ENCODE measurements at places on chromosomes 1 and 21. TPM values are rescaled to one million over a fixed set of nuclear protein-coding genes. Genes with fewer than 3 reads are reported as not detected.

Gene CDA
- 1.0 TPM for total RNA-seq

Gene NBPF4
- not detected for total RNA-seq

Gene EXO1
- not detected for total RNA-seq

Gene SPAG17
- total RNA-seq: 5.9 TPM

Gene FAM72A
- total RNA-seq: 1.8 TPM

Gene OR2T11
- total RNA-seq: not detected

Gene RAB3B
- not detected for total RNA-seq

Gene TINAGL1
- 144 TPM for total RNA-seq

Gene KCNA3
- 2.2 TPM for total RNA-seq

- DNase-seq: no peak
Observed at GRCh38 chr1:185094761-185095160, 49.4 kb downstream of the RNF2 start.

GRCh38 chr1:110390692-110391245 lies at the start of gene SLC16A4:
SLC16A4 (minus strand) TSS chr1:110391026; CDS start chr1:110389323, 1,703 bp downstream.
- DNase-seq: peak; percentile 56

DNA sequence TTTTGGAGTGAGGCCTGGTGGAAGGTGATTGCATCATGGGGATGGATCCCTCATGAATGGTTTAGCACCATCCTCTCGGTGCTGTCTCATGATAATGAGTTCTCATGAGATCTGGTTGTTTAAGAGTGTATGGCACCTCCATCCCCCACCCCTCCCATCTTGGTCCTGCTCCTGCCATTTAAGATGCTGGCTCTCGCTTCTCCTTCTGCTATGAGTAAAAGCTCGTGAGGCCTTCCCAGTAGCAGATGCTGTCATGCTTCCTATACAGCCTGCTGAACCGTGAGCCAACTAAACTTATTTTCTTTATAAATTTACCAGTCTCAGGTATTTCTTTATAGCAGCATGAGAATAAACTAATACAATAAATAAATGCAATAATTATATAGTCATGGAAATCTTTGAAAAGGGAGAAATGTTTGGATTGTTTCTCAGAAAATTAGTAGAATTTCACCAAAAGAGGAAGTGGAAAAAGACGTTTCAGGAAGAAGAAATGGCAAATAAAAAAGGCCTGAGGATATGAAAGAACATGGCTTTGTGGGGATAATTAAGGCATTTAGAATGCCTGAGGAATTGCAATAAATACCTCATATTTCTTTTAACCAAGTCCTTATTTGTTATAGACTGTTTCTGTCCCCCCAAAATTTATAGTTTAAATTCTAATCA lies 451.2 kb upstream of the ADGRL4 start:
- DNase-seq: no peak

GRCh38 chr1:1788136-1788535 lies 9.9 kb upstream of the NADK start:
- DNase-seq: no peak

GRCh38 chr1:167225920-167226319 lies 5.2 kb downstream of the POU2F1 start:
- DNase-seq: no peak

- DNase-seq: no peak
Observed at GRCh38 chr1:58813801-58814200, 30.0 kb upstream of the JUN start.

DNA sequence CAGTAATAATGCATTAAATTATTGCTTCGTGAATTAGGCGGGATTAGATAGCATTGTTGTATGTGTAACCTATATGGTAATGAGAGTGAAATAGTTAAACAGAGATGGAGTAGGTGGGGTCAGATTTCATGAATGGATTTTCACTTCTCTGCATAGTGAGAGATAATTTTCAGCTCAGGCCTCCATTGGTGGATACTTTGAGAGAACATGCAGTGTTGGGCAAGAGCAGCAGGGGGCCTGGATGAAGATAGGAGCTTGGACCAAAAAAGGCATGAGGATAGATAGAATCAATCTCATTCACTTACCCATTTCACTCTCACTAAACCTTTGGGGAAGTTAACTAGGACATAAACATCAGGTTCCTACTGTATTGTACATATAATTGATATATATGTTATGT lies 39.5 kb upstream of the C1orf87 start:
- DNase-seq: no peak

DNA sequence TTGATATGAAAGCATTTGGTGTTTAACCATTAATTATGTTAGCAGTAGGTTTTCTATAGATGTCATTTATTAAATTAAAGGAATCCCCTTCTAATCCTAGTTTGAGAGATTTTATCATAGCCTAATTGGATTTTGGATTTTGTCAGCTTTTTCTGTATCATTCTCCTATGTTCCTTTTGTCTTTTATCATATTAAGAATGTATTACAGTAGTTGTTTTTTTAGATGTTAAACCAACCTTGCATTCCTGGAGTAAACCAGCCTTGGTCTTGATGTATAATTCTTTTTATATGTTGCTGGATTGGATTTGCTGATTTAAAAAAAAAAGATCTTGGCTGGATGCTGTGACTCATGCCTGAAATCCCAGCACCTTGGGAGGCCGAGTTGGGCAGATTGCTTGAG lies 5.6 kb downstream of the SETDB1 start:
- no peak for DNase-seq

DNA sequence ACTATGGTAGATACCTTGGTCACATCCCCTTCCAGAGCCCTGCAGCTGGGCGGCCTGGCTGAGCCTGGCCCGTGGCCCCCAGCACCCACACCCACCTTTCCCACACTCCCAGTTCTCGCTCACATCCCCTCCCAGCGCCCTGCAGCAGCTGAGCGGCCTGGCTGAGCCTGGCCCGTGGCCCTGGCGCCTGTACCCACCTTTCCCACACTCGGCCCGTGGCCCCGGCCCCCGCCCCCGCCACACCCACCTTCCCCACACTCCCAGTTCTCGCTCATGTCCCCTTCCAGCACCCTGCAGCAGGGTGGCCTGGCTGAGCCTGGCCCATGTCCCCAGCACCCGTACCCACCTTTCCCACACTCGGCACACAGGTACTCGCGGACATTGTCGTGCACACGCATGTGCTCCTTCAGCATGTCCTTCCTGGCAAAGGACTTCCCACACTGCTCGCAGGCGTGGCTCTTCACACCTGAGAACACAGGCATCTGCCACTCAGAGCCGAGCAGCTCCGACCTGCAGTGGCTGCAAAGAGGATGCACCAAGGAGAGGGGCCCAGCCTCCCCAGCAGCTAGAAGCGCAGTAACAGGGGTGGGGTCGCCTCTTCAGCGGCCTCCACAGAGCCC lies 52.5 kb upstream of the RIPK4 start:
- no peak for DNase-seq

- DNase-seq: peak; percentile 38
Observed at GRCh38 chr1:177181631-177182291, 11.0 kb downstream of the BRINP2 start.

DNA sequence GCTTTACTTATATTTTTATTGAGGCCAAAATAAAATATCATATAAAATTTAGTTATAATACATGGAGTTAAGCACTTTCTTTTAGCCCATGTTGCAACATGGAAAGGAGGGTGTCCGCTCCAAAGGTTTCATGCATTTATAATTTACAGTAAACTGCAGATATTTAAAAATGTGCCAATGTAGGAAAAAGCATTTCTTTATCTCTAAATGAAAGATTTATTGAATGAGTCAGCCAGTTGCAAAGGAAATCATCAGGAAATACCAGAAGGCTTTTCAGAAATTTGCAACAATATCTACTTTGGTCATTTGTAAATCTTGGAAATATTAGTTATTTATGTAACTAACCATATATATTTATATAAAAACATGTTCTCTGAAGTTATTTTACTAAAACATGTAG lies 12.1 kb downstream of the ATP6V1G3 start:
- DNase-seq: no peak

DNA sequence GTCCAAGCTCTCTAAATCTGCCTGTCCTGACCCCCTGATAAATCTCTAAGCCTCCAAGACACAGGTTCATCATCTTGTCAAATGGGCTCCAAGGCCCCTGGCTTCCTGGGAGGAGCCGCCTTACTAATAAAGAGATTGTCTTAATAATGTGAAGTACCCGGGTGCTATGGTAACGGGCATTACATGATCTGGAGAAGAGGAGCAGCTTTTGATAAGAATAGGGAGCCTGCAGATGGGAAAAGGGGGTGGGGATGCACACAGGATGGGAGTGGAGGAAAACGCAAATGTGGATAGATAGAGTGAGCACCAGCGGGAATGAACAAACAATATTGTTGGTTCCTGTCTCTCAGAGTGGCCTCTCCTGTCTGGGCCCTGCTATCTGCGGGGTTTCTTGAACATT lies 11.9 kb upstream of the RXRG start:
- no peak for DNase-seq

DNA sequence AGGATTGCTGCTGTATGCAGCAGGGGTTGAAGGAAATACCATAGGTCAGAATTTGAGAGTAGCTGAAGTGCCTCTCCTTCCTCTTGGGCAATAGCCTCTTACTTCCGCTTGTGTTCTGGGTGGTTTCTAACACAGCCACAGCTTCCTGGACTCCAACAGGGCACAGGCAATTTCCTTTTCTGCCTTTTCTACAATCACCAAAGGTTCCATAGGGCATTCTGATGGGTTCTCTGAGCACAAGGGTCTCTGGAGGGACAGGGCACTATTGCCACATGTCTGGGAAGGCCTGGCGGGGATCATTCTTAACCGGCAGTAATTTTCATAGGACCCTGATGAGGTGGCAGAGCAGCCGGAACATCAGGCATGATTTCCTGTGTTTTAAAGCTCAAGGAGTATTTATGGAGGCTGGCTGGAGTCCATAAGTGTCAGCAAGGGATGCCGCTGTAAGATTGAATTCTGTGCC lies 5.5 kb upstream of the AGTRAP start:
- no peak for DNase-seq

DNA sequence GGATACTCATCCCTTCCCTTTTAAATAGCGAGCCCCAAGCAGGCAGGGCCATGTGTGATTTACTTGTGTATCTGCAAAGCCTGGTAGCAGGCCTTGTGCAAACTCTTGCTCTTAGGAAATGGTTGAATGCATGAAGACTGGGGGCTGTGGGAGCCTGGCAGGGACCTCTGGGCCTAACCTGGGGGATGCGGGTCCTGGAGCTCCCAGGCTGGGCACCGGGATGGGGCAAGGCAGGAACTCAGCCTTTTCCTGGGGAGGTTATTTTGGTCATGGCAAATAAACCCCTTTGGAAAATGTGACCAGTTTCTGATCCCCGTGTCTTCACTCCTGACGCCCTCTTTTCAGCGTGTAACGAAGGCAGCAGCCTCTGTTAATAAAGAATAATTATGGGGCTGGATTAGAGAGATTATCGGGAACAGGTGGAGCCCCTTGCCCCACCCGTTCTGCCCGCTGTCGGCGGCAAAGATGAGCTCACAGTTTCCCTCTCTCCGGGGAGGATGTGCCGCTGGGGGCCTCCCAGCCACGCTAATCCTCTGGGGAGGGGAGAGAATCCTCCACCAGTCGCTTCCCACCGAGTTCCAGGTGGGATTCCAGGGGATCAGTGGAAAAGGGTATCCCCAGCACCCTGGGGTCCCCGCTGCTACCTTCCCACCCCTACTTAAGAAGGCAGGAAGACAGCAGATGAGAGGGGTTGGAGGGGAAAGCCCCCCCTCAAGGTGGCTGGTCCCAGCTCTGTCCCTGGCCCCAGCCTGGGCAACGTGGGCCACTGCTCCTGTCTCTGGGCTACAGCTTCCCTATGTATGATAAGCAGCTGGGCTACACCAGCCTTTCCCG lies 69.7 kb upstream of the WNT4 start:
- no peak for DNase-seq

GRCh38 chr1:221241592-221241991 lies 362.3 kb downstream of the HLX start:
- no peak for DNase-seq

GRCh38 chr1:89360716-89361115 lies 3.1 kb upstream of the GBP6 start:
- no peak for DNase-seq

- DNase-seq: no peak
Observed at GRCh38 chr1:63294803-63295594, 27.4 kb upstream of the FOXD3 start.

DNA sequence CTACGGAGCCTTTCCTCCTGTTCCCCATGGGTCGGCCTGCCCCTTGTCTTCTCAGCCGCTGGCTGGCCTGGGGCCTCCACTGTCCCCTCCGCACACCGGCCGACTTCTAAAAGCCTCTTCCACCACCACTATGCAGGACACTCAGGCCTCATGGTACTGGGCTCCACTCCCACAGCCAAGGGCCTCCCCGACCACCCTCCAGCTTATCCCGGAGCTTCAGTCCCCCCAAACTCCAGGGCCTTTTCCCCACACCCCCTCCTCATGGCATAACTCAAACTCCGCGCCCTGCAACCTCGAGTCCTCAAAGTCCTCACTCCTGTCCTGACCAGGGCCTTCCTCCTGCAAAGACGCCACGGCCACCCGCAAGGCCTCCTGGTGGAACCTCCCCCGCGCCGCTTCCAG lies 2.0 kb downstream of the LRRC41 start:
- no peak for DNase-seq

- DNase-seq: no peak
Observed at GRCh38 chr1:66732407-66733166, 19.7 kb upstream of the DYNLT5 start.

- no peak for DNase-seq
Observed at GRCh38 chr21:41520560-41521442, 12.8 kb upstream of the TMPRSS2 start.

GRCh38 chr21:17088500-17088899 lies 424.3 kb upstream of the CXADR start:
- DNase-seq: no peak

DNA sequence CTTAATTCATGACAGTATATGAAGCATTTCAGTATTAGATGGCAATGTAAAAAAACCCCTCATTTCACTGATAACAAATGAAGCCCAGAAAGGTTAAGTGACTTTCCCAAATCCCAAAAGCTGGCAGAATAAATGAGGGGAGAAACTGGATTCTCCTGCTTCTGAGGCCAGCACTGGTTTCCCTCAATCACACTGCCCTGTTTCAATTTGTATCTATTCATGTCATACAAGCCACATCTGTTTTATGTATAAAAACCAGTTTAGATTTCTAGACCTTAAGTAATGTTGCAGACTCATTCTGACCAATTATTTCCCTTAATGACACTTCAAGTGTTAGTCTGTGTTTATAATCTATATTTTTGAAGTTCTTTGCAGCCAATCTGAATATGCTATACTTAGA lies 16.8 kb downstream of the PLPPR4 start:
- DNase-seq: no peak

DNA sequence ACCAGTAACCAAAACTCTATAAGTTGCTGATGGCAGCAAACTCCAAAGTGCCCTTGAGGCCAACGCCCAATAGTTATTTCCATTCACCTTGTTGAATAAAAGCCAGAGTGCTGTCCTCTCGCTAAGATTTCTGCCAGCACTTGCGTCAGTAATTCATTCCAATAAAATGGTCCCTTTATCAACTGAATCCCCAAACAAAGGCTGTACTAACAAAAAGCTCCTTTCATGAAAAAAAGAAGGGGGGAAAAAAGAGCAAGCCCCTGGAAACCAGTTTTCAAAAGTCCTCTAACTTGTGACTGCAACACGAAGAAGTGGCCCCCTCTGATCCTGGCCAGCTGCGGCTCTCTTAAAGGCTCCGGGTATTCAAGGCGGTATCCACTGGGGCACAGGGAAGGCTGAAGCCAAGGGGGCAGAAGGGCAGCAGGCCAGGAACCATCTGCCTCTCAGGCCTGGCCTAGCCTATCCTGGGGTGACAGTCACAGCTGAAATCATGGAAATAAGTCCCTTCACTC lies 55.8 kb upstream of the ZNF326 start:
- DNase-seq: no peak

- DNase-seq: no peak
Observed at GRCh38 chr21:32578107-32578691, 7.1 kb downstream of the TCP10L start.

- DNase-seq: no peak
Observed at GRCh38 chr1:168134642-168135041, 2.1 kb downstream of the GPR161 start.

All from breast epithelium (tissue), 4 donors.